ENCODE measurements at places on chromosomes 4 and X. TPM values are rescaled to one million over a fixed set of nuclear protein-coding genes. Genes with fewer than 3 reads are reported as not detected.

Gene KCND1
- not detected for total RNA-seq

GRCh38 chr4:7968262-7968896 lies 28.7 kb upstream of the AFAP1 start:
- no peak for DNase-seq

- no peak for DNase-seq
Observed at GRCh38 chr4:102524691-102525090, 23.5 kb downstream of the NFKB1 start.

- no peak for DNase-seq
Observed at GRCh38 chr4:154422152-154422551, 69.4 kb downstream of the DCHS2 start.

- DNase-seq: no peak
Observed at GRCh38 chrX:13520936-13521335, 48.5 kb upstream of the EGFL6 start.

DNA sequence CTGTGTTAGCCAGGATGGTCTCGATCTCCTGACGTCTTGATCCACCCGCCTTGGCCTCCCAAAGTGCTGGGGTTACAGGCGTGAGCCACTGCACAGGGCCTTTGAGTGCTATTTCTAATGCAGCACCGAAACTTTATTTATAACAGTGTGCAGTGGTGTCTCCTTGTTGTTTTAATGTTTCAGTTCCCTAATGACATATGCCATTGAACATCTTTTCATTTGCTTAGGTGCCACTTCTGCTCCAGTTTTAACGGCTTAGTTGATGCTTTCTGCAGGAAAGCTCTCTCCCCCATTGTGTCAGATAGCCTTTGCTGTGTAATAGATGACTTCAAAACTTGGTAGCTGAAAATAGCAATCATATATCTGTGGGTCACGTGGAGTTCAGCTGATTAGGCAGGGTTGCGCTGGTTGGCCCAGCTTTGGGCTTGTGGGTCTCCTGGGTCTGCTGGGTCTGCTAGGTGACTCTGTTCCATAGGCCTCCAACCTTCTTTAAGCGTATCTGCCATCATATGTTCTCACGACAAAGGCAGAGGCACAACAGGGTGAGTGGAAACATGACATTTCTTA lies 76.4 kb upstream of the SHISA3 start:
- no peak for DNase-seq

DNA sequence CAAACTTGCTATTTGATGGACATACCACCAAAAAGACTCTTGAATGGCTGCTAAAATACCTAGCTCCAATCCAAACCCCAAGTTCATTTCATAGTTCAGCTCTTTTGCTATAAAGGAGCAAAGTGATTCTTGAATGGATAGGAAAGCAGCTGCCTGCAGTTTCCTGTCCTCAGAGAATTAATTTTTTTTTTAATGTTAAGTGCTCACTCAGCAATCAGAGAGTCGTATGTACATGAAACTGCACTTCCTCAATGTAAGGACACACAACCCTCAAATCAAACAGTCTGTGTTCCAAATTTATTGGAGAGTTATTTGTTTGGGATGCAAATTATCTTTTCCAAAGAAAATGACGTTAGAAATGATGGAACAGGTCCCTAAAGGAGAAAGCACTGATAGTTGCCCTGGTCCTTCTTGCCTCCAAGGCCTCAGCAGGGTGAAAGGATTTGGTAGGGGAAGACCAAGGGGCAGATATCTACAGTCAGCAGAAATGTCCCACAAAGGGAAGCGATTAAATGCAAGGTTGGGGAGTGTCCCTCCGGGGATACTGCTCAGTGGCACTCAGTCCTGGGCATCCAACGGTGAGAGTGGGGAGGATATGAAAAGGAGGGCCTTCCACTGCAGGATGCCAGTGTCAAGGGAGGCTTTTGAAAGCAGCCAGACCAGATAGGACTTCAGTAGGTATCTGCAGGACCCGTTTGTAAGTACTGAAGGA lies 67.2 kb upstream of the RASGEF1B start:
- no peak for DNase-seq
